ENCODE measurements at places on chromosomes 2 and 18. TPM values are rescaled to one million over a fixed set of nuclear protein-coding genes. Genes with fewer than 3 reads are reported as not detected.

DNA sequence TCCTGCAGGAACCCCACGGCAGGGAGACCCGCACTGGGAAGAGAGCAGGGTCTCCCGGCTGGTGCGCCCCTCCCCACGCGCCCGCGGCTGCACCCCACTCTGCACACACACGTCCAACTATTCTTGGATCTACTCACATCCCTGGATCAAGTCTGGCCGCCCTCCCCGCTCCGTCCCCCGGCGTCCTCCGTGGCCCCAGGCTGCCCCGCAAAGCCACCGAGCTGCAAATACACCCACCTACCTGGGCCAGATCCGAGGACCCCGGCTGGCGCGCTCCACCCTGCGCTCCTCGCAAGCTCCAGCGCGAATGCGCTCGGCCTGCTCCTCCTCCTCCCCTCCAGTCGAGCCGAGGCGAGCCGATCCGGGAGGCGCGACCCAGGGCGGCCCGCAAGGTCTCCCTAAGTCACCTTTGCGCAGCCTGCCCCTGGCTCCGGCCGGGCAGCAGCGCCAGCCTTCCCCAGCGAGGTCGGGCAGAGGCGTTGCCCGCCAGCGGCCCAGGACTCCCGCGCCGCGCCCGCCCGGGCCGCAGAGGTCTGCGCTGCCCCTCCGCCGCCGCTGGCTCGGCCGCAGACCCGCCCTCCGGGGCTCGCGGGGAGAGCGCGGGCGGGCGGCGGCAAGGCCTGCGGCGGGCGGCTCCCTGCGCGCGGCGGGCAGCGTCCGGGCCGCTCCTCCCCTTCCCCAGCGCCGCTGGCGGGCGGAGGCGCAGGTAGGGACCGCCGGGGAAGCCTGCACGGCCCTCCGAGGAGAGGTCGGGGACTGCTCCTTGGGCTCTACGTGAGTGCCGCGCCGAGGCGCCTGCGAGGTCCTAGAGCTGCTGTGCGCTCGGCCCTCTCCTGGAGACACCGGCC is 126.0 kb downstream of the OSBPL1A start:
- peak; percentile 54 for DNase-seq
- H3K27ac ChIP-seq, result peak overlapping the region; percentile 83
- peak overlapping the region; percentile 91 for H3K4me3 ChIP-seq
- H3K4me1 ChIP-seq, result peaks cover 46% of the 10 kb centered on the region
- H3K36me3 ChIP-seq, result no peaks in the 10 kb centered on the region
- H3K27me3 ChIP-seq, result no peaks in the 10 kb centered on the region

NR4A2 gene
- 2.3 TPM for total RNA-seq

GRCh38 chr18:31301201-31301655 is 16.7 kb upstream of the DSG1 start:
- H3K4me3 ChIP-seq, result no peak overlapping the region
- DNase-seq, result peak; percentile 19
- no peak overlapping the region for H3K27ac ChIP-seq
- no peaks in the 10 kb centered on the region for H3K36me3 ChIP-seq
- no peaks in the 10 kb centered on the region for H3K4me1 ChIP-seq

DNA sequence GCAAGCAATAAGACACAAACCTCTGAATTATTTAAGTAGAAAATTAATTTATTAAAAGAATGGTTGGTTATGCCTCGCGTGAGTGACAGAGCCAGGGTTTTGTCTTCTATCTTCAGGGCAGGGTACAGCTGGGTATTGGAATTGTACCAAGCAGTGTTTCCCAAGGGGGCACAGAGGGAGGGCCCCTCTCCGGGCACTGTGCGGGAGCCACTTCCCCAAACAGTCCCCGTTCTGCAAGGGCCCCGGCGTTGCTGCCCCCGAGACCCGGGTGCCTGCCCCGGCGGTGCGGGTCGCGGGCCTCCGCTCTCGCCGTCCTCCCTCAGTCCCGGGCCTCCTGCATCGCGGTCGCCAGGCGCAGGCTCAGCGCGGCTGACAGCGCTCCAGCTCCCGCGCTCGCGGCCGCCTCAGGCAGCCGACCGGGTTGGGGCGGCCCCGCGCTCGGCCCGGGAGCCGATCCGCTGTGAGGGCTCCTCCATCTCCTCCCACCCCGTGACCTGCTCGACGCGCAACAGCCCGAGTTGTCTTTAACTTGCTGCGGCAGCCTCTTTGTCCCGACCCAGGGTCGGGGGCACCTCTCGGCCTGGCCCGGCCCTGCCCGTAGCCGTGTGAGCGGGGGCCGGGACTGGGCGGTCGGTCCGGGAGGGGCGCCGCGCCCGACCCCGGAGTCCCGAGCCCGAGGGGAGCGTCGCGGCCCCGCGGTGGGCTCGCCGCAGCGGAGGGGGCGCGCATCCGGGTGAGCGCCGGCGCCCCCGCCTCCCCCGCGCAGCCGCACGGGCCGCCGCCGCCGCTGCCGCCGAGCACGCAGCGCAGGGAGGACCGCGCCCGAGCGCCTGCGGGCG is 620 bp upstream of the GALNT1 start:
- no peaks in the 10 kb centered on the region for H3K27me3 ChIP-seq
- H3K27ac ChIP-seq, result no peak overlapping the region
- H3K36me3 ChIP-seq, result no peaks in the 10 kb centered on the region
- peak overlapping the region; percentile 65 for H3K4me3 ChIP-seq

DNA sequence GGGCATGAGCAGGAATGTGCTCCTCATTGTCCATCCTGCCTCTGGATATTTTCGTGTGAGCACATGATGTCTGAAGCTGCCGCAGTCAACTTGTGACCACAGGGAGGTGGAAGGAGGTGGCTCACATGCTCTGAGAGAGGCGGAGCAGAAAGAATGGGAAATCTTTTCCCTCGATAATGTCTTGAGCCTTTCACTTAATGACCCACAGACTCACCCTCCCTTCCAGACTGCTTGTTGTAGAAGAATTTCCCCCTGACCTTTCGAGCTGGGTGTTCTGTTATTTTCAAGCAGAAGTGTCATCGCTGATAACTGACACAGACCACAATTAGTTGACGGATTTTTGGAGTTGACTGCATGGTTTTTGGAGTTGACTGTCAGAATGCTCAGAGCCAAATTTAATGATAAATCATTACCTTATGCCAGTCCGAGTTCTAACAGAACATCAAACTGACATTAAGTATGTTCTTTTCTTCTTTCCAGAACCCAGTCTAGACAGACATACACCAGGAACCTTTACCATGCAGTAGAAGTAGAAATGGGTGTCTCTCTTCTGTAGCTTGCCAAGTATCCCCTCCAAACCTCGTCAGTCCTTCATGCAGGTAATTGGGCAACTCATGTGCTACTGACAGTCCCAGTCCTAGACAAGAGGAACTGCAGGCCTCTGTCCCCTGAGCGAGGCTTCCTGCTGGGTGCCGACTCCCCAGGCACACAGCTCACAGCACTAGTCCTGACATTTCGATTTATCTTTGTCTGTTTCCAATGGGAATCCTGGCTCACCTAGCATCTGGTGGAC is 29.4 kb upstream of the RTTN start:
- no peak overlapping the region for H3K4me3 ChIP-seq
- DNase-seq, result no peak
- no peaks in the 10 kb centered on the region for H3K4me1 ChIP-seq

- no peak for DNase-seq
- no peaks in the 10 kb centered on the region for H3K36me3 ChIP-seq
- H3K4me1 ChIP-seq, result 0 out of 2 replicates have a peak, but pooled peaks cover 10% of the 10 kb centered on the region
- H3K27me3 ChIP-seq, result no peaks in the 10 kb centered on the region
- H3K4me3 ChIP-seq, result no peak overlapping the region
These were observed 72.6 kb downstream of the TXNL1 start for GRCh38 chr18:56565551-56566345.

- H3K4me1 ChIP-seq, result peaks cover 28% of the 10 kb centered on the region
- peak overlapping the region; percentile 96 for H3K4me3 ChIP-seq
- peak overlapping the region; percentile 93 for H3K27ac ChIP-seq
- H3K27me3 ChIP-seq, result no peaks in the 10 kb centered on the region
These were observed 463 bp downstream of the SMC6 start for GRCh38 chr2:17752892-17753802.

- no peak for DNase-seq
- no peaks in the 10 kb centered on the region for H3K36me3 ChIP-seq
- no peaks in the 10 kb centered on the region for H3K4me1 ChIP-seq
These were observed 25.2 kb downstream of the SIX2 start for GRCh38 chr2:44983836-44984604.

FSHR gene
- total RNA-seq, result not detected

GRCh38 chr2:168156661-168157060 is 90.7 kb downstream of the STK39 start:
- peak overlapping the region; percentile 81 for H3K27ac ChIP-seq
- H3K4me3 ChIP-seq, result no peak overlapping the region
- no peak for DNase-seq
- H3K36me3 ChIP-seq, result peaks cover 7% of the 10 kb centered on the region
- H3K4me1 ChIP-seq, result peaks cover 36% of the 10 kb centered on the region
- no peaks in the 10 kb centered on the region for H3K27me3 ChIP-seq

GRCh38 chr2:216930716-216931115 is 70.9 kb upstream of the TNP1 start:
- no peak overlapping the region for H3K27ac ChIP-seq
- H3K27me3 ChIP-seq, result no peaks in the 10 kb centered on the region
- H3K4me3 ChIP-seq, result no peak overlapping the region

DPY30 gene
- 109 TPM for total RNA-seq
